ENCODE measurements at places on chromosomes 6 and 20.

- DNase-seq = no peak
Observed at GRCh38 chr20:19232997-19233794, 20.8 kb downstream of the SLC24A3 start.

GRCh38 chr20:59903621-59904020 lies 29.8 kb downstream of the SYCP2 start:
- no peak for DNase-seq

DNA sequence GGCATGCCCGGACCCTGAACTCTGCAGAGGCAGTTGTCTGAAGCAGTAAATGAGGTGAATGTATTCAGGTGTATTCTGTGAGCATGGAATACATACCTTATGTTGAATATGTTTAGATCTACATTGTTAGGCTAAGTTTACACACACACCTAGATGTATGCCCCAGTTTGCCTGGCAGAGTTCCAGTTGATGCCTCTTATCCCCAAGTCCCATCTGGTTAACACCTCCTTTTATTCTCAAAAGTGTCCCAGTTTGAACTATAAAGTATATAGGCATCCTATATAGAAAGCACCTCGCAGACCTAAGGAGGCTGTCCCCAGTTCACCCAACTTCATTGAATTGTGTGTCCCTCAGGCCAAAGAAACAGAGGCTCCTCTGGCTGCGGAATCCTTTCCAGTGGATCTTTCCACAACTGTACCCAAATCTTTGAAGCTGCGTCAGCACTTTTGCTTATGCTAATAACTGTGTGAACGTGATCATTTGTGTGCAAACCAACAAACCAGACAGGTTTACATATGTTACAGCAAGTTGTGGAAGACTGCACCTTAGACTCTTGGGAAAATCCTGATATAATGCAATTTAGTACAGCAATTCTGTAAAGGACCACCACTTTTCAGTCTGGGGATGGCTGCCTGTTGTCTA lies 4.8 kb upstream of the DHX35 start:
- no peak for DNase-seq

DNA sequence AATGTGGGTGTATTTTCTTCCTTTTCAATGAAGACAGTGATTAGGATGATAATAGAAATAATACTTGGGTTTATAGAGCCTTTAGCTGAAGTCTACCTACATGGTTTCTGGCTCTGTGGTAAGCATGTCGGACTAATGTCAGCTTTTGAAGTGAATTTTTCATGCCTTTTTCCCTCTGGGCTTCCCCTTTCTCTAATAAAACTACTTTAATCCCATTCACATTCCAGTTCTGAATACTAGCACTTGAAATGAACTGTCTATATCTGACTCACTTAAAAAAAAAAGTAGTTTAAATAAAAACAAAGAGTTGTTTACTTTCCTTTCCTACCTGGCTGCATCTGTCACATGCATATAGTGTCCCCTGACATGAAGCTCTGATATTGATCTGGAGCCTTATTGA lies 545.9 kb upstream of the FLRT3 start:
- no peak for DNase-seq

DNA sequence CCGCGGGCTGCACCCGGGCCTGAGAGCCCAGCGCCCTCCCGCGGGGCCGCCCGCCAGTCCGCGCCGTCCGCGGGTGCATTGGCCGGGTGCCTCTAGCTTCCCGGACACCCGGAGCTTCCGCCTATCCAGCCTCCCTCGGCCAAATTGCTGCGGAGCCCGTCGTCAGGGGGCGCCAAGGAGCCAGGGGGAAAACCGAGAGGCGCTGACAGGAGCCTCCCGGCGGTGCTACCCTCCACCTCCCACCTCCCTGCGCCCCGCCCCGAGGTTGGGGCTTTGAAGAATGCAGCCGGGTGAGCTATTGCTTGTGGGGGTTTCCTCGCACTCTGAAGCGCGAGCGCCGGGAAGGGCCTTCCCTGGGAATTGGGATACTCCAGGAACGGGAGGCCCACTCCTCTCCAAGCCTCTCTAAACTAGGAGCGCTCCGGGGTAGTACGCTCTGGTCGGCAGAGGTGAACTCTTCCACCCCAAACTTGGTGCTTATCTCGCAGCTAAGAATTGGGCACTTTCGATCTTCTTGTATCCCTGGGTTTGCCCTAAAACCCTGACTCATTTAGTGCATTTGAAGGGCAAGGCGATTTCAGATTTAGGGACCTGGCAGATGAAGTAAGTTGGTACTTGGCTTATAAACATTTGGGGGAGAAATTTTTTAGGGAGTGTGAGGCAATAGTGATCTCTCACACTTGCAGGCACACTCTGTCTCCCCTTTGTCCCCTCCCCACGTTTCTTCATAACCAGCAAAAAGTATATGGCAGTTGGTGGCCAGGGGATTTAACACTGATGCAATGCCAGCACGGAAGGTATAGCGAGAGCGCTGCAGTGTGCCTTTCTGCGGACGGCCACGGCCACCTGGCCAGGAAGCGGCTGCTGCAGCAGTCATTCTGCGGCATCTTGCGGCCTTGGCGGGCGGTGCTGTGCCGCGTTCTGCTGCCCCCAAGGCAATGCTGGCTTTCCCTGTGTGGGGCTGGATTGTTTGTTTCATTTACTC lies 556 bp downstream of the BEND6 start:
- peak; percentile 54 for DNase-seq

- DNase-seq = no peak
Observed at GRCh38 chr6:69935079-69935478, 68.7 kb downstream of the COL19A1 start.

DNA sequence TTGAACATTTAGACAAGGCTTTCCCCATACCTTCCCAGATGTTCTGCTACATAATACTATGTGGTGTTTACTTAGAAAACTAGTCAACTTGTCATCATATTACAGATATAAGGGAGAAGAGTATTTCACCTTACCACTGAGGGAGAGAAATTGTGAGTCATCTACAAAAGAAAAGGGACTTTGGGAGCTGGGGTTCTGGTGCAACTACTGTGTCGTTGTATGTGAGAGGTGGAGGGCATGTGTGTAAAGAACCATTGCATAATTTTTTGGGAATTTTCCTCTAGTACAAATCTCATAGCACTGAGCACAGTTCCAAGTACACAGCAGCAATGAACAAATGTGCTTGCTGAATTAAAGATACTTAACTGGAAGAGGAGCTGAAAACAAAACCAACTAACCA lies 665.6 kb downstream of the DHX35 start:
- no peak for DNase-seq

DNA sequence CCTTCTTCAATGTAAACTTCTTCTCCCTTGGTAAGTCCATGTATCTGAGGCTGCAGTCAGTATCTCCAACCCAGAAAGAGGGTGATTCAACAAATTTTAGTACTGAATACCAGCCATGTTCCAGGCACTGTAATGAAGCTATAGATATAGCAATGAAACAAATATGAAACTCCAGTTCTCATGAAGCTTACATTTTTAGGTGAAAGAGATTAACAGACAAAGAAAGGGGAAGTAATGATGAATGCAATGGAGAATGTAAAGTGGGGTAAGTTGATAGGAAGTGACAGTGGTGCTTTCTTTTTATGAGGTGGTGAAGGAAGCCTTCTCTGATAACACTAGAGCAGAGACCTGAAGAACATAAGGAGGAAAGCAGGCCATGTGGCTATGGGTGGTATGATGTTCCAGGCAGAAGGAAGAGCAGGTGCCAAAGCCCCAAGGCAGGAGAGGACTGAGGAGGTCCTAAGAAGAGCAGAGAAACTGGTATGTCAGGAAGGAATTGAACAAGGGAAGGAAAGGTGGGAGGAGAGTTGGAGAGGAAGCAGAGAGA lies 143.6 kb downstream of the TFAP2B start:
- DNase-seq = no peak

GRCh38 chr20:19991854-19992253 lies 25.3 kb upstream of the NAA20 start:
- no peak for DNase-seq

DNA sequence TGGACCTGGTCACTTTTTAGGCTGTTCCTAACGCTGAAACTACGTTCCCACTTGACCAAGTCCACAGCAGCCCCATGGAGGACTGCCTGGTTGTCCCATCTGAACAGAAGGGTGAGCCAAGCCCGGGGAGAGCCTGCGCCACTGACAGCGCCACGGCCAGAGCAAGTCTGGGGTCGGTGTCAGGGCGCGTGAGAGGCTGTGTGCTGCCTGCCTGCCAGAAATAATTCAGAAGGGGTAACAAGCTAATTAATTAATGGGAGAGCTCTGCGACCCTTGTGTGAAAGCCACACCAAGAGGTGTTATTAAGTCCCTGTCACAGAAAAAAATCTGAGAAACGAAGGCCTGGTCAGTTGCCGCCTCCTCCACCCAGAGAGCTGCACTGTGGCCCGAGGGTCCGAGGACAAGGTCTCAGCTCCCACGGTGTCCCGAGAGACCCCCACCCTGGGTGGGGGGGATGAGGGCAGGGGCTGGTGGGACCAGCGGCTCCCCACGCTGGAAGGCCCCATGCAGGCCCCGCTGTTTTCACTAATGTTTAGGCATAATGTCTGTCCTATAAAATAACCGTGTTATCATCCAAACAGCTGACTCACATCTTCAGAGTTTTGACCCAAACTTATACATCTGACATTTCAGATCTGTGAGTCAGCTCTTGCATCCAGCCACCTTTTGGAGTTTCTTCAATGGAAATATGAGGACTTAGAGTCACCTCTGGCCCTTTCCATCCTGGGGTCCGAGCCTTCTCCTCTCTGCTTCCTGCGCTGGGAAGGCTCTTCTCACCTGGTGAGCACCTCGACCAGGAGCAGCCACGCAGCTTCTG lies 58.5 kb downstream of the DLL1 start:
- DNase-seq = no peak

- no peak for DNase-seq
Observed at GRCh38 chr6:132130626-132131298, 179.6 kb upstream of the CCN2 start.

DNA sequence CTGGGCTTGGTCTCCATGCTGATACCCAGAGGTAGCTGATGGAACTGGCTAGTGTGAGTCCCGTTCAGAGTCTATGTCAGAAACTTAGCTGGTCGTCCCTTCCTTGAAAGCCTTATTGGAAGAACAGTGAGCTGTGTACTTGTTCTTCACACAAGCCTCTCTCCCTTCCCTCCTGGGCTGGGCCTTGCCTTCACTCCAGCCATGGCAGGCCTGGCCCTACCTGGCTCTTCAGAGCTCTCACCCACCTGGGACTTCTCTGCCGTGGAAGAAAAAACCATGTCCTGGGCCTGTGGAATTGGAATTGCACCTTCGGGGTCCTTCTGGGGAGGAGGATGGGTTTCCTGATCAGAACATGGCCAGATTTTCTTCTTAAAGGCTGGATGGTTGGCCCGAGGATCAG lies 20.3 kb upstream of the ZNF831 start:
- DNase-seq = no peak

DNA sequence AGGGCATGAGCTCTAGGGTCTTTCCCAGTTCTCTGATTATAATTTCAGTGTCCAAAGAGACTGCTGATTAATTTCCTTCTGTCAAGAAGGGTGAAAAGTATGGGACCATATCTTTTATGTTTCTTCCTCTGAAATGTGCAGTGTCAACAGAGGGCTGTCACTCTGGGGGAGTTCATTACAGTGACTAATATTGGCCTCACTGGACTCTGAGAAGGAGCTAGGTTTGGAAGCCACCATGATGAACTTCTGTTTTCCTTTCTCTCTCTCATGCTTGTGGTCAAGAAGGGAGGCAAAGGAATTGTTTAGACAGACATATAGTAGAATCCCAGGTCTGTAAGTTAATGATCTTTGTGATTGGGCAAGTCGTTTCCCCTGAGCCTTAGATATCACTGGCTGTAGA lies 41.8 kb upstream of the BMP6 start:
- no peak for DNase-seq

DNA sequence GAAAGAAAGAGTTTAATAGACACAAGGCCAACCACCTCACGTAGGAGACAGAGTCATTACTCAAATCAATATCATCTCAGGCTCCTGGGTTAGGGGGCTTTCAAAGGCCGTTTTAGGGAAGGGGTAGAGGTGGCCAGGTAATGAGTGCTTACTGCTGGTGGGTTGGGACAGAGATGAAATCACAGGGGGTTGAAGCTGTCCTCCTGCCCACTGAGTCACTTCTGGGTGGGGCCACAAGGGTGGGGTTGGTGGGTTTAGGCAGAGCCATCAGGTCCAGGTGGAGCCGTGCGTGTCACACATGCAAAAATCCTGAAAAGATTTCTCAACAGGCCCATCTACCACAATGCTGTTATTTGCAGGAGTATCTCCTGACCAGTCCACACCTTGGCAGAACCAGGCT lies 167.0 kb upstream of the EXOC2 start:
- DNase-seq = no peak

- DNase-seq = no peak
Observed at GRCh38 chr6:7535498-7535897, 6.0 kb upstream of the DSP start.

GRCh38 chr6:68635706-68636513 lies 828 bp downstream of the ADGRB3 start:
- DNase-seq = no peak

DNA sequence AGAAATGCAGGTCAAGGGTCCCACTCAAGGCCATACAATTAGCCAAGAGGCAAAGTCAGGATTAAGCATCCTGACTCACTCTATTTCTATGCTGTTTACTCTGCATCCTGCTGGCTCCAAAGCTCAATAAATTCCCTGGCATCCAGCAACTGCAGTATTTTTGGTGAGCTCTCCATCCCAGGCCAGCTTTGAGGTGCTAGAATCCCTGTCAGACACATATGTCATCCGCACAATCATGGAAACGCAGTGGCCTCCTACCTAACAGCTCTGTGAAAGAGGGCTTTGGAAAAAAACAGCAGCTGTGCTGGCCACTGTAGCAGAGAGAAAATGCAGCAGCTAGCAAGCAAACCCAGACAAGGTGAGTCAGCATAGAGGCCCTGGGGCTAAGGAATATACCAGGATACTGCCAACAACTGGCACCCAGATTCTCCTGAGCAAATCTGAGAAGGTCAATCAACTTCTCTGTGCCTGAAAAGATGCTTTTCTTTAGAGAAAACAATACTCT lies 58.4 kb downstream of the ANKEF1 start:
- DNase-seq = no peak

DNA sequence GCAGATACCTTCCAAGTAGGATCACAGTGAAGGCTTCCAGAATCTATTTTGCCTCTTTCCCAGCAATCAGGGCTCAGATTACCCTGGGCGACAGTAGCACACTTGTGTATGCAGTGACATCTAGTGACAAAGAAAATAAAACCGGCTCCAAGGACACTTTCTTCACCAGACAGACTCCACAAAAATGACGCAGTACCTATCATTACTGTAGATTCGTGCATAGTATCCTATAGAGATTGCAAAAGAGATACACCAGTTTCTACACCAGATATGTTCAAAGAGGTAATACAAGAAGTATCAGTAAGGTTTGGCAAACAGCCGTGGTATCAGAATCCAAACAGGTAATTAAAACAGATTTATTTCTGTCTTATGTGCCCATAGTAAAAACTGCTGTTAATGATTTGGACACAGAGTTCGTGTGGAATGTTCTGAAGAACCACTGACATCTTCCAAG lies 600.4 kb upstream of the JAG1 start:
- DNase-seq = peak; percentile 90
